ENCODE measurements at places on chromosomes 11 and 22.

- no peak for DNase-seq
These were observed 7.9 kb upstream of the MPZL2 start for GRCh38 chr11:118272001-118272400.

DNA sequence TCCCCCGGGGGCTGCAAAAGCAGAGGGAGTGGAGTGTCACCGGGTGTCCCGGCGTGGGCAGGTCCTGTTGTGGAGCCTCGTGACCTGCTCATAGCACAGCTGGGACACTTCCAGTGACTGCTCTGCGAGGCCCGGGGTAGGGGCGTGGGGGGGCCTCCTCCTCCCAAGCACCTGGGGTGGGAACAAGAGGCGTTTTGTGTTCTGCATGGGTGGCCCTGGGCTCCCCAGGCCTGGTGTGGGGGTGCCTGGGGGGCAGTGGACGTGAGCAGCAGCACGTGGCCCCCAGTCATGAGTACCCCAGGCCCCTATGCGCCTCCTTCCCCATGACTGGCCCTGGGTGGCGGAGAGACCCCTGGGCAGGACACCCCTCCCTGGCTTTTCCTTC, 104.7 kb downstream of the KCNQ1 start:
- DNase-seq, result no peak

DNA sequence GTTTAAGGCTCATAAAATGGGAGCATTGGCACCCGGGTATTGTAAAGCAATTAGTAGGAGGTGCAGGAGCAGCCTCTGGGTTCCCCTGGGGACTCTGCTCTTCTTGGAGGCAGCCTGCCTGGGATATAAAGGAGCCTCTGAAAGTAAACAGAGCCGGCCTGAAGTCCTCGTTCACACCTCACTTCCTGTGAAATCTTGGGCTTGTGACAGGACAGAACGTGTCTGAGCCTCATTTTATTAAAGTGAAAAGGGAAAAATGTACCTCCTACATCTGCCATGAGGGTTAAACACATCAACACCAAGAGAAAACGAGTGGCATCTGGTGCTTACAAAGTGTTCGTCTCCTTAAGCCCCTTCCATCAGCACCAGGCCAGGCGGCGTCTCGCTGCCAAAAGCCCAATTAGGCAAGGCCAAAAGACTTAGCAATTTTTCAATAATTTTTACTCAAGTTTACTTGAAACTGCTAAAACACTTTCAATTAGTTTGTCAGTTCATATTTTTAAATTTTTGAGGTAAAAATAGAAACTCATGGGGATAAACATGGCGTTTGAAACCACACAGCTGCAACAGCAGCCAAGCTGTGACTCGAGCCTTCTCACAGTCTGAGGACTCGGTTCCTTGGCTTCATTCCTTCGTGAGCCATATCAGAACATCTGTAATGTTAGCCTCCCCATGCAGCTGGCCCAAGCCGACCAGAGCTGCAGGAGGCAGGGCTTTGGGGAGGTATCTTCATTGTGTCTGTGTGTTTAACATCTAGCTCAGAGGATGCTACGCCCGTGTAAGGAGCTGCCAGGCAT, 33.6 kb downstream of the MAP6 start:
- DNase-seq, result no peak

- no peak for DNase-seq
These were observed 38.3 kb upstream of the GRAMD1B start for GRCh38 chr11:123391646-123392348.

- no peak for DNase-seq
These were observed 413.8 kb upstream of the ARHGAP42 start for GRCh38 chr11:100273066-100273815.

- no peak for DNase-seq
These were observed 134.0 kb downstream of the KIF18A start for GRCh38 chr11:27973851-27974536.

- no peak for DNase-seq
These were observed 10.2 kb downstream of the VSTM5 start for GRCh38 chr11:93840180-93840579.

DNA sequence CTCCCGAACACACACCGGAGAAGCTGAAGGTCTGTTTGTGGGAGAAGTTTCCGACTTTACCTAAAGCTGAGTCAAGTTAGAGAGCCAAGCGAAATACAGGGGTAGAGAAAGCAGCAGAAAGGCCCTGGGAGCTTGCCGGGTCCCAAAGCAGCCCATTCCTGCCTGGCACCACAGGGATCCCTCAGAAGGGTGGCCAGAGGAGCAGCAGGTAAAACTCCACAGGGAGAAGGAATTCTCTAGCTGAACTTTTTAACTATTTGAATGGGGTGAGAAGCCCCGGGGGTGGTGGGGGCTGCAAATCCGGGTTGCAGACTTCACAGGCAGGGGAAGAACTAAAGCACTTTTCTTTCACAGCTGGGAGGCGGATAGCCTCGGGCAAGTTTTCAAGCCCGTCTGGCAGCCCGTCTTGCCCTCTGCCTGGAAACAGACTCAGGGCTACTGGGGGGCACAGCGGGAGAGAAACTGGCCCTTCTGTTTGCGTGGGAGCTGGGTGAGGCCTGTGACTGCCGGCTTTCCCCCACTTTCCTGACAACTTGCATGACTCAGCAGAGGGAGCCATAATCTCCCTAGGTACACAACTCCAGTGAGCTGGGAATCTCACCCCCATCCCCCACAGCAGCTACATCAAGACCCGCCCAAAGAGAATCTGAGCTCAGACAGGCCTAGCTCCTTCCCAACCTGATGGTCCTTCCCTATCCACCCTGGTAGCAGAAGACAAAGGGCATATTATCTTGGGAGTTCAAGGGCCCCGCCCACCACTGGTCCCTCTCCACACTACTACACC, 311.0 kb downstream of the SBF2 start:
- no peak for DNase-seq

GRCh38 chr11:771617-772204, 5.6 kb downstream of the GATD1 start:
- no peak for DNase-seq

- no peak for DNase-seq
These were observed 38.5 kb upstream of the NAV2 start for GRCh38 chr11:19673924-19674729.

- DNase-seq, result no peak
These were observed 34.6 kb downstream of the FAM83F start for GRCh38 chr22:40029189-40029890.

DNA sequence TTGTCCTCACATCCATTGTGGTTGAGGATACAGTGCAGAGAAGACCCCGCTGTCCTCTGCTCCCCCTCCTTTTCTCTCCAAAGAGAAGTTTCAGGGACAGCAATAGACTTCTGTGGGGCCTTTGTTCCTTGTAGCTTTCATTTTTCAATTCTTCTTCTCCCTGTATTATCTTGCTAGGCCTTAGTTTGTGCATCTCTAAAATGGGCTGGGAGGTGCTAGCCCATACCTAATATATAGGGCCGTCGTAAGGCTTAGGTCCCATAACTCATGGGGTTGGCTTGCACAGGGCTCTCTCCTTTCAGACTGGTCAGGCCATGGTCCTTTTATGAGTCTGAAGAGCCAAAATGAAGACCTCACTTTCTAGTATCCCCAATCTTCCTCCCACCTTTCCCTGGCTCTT, 33.0 kb downstream of the ZBTB16 start:
- no peak for DNase-seq

DNA sequence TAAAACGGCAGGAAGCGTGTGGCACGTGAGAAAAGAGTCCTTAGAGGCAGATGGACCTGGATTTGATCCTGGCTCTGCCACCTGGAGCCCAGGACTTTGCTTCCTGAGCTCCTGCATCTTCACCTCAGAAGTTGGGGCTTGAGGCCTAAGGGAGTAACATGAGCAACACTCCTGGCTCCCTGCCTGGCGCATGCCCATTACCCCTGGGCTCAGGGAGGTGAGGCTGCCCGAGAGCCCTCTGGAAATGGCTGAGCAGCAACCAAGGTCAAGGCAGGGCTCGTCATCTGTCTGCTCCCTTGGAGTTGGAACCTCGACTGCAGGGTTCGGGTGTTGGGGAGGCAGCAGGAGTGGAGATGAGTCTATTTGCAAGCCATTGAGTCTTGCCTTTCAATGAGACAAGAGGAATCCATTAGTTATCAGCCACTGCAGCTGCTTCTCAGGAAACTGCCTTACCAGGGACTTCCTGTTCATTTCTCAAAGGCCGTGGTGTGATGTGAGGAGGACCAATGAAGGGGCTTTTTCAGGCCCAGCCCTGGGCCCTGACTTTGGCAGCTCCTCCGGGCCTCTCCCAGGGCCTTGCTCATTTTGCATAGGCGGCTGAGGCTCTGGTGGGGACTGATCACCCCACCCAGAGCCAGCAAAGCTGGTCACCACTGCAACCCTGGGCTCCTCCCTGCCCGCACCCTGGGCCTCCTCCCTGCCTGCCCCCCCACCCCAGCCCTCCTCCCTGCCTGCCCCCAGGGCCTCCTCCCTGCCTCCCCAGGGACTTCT, 6.4 kb downstream of the FADS2 start:
- DNase-seq, result peak; percentile 13

GRCh38 chr22:36730176-36730858, 26.8 kb upstream of the CACNG2 start:
- DNase-seq, result no peak

DNA sequence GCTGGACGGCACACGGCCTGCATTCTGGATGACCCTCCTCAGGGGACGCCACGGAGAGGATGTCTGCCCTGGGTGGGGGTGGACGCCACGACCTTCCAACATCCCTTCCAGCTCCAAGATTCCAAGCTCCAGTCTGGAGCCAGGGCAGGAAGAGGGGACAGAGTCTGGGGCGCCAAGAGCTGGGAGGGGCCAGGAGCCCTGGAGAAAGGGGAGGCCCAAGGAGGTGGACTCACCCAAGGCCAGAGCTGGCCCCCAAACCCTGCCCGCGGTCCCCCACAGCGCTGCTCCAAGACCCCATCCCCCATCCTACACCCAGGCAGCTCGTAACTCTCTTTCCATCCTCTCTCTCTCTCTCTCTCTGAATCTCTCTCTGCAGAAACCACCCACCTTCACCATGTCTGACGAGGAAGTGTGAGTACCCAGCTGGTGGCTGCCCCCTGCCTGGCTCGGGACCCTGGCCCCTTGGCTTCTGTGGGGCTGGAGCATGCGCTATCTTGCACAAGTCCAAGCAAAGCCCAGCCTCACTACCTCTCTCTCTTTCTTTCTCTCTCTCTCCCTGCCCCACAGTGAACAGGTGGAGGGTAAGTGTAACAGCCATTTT, 3.1 kb downstream of the TNNT3 start:
- no peak for DNase-seq

DNA sequence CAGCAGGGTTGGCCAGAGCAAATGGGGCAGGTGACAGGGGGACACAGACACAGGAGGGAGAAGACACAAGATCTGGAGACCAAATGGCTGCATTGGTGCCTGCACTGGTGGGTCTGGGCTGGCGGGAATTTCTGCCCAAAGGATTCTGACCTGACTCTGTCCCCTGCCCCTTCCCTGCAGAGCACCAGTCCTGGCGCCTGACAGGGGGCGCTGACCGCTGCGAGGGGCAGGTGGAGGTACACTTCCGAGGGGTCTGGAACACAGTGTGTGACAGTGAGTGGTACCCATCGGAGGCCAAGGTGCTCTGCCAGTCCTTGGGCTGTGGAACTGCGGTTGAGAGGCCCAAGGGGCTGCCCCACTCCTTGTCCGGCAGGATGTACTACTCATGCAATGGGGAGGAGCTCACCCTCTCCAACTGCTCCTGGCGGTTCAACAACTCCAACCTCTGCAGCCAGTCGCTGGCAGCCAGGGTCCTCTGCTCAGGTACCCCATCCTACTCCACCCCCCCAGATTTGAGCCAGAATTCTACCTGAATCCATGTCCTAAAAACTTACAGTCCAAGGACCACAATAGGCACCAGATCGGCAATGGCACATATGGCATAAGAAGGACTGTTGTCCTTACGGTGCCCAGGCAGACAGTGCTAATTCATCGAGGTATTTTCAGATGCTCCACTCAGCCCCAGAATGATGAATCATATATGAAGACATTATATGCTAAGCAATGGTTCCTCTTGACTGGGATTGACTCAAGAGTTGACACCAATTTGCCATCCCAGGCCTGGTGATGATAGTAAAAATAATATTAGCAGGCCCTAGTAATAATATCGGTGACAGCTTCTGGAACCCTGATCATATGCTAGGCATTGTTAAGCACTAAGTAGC, 38.2 kb downstream of the CD6 start:
- DNase-seq, result no peak

DNA sequence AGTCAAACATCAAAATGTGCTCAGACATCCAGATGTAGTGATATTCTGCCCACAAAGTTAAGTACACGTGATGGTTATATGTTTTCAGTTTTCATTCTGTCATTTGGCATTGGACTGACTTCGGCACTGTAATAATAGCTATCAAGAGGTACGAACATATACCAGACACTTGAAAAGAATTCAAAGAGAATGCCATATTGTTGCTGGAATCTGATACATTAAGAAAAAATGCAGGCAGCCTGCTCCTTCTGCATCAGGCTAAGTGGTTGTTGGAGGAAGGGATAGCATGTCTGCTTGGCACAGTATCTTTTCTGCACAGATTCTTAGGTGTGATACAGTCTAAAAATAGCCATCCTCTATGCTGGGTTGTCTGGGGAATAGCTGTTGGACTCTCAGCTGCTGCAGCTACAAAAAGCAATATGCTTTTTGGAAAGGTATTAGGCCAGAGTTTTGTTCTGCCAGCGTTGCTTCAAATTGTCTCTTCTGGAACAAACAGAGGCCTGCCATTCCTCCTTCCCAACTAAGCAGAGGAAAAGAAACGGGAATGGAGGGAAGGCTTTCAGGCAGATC, 892.6 kb downstream of the TBC1D22A start:
- no peak for DNase-seq

DNA sequence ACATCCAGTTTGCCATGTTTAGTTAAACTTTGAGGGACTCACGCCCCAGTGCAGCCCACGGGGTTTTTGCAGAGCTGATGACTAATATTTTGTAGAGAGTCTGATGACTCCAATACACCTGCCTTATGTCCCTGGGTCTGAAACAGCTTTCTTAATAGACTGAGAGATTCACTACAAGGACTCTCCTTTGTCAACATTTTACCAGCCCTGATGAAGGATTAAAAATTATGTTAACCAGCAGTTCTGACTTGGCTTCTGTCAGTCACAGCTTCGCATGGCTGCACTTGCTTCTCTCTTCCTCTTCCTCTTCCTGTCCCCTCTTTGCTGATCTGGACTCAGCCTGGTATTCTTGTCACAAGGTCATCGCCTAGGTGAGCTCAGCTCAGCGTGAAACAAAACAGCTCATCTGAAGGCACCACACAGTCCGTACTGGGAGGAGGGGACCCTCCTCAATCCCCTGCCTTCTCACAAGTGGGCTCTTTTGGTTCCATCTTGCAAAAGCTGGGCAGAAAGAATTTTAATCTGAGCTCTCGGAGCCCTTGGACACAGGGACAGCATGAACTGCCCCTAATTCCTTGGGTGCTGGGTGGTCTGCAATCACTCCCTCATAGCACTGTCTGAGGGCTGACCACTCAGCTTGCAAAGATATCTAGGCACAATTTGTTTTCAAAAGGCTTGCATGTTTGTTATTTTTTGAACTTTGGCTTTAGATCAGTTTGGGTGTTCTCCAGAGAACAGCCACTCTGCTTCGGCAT, 38.1 kb upstream of the POU2AF1 start:
- peak; percentile 30 for DNase-seq

- no peak for DNase-seq
These were observed 117.3 kb upstream of the CTSC start for GRCh38 chr11:88454881-88455280.

DNA sequence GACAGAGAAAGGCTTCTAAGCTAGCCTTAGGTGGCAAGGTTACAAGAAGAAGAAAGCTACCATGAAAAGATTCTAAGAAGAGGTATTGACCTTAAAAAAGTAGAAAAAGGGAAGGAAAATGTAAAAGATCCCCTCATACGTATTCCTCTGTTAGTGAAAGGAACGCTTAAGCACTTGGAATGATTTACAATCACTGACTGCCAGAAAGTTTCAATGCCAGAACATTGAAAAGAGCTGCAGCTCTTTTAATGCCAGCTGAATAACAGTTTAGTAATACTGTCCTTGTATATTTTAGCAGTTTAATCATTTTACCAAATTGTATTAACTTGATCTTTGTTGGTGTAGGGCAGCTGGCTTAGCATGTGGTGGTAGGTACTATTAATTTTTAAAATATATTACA, 650.7 kb downstream of the FAM181B start:
- no peak for DNase-seq

All from activated CD4-positive, alpha-beta T cell treated with anti-CD3 and anti-CD28 coated beads for 4 hours (primary cell).